IPS DF 6.9 (cell line): ENCODE measurements at places on chromosomes 5 and 9.

DNA sequence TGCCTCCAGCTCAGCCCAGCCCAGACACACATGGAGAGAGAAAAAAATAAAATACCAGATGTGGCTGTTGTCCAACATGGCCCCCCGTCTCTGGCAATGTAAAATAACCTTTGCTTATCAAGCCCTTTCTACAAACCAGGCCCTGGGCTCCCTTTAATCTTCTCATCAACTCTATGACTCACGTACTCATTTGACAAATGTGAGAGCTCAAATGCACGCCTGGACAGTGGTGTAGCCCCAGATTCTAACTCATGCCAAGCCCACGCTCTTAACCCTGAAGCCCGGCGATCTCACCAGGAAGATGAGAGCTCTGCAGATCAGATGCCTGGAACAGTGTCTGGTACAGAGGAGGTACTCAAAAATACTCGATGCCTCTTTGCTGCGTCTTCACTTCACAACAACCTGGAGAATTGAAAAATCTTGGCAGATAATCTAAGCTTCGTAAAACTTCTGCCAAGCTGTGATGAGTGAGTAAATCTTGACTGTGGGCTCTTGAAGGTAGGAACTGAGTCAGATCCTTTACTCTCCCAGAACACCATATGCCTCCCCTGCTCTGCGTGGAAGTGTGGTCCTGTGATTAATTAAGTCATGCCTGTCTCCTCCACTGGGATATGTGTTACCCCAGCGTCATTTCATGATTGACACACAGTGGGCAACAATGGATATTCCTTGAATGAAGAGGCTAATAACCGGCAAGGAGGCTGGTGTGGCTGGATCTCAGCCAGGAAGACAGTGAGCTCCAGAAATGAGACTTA, 102.0 kb upstream of the FSTL4 start:
- DNase-seq = no peak

DNA sequence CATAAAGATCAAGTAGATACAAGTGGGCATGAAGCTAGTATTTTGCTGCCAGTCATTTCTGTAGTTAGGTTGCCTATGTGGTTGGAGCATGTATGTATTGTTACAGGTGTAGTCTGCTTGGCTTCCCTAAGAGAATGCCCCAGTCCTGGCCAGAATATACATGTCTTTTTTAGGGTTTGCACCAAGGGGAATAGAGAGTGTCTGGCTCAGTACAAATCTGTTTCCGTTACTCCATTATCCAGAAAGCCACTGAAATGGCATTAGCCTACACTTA, 23.2 kb downstream of the TGFBR1 start:
- DNase-seq = no peak

DNA sequence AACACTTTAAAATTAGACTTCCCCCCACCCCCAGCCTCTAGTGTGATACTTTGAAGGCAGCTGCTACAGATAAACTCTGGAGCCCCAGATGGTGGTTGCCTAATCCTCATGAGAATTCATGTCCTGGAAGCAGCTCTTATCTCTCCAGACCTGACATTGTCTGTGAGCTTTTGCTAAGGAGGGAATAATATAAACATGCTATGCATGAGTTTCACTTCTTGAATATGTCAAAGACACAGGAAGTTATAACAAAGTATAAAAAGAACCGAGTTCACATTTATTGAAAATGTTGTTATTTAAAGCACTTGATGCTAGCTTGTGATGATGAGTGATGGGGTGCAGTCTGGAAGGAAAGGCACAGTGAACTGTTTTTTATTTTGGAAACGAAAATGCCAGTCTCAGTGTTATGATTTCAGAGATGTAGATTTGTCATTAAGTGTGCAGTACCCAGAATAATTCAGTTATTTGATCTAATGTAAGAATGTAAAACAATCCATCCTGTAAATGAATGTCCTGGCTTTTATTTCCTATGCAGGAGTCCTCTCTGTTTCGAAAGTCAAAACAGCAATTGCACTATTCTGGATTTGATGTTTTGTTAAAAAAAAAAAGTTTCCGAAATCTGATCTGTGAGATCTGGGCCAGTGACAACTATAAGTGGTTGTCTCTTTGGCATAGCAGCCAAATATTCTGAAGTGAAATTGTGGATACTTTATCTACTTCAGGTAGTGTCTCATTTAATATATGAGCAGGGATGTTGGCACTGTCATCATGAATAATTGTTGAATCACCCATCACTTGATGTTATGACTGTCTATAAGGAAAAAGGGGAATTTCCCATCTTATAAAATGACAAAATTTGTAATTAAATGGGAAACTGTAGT, 77.0 kb downstream of the ZCCHC7 start:
- DNase-seq = no peak

DNA sequence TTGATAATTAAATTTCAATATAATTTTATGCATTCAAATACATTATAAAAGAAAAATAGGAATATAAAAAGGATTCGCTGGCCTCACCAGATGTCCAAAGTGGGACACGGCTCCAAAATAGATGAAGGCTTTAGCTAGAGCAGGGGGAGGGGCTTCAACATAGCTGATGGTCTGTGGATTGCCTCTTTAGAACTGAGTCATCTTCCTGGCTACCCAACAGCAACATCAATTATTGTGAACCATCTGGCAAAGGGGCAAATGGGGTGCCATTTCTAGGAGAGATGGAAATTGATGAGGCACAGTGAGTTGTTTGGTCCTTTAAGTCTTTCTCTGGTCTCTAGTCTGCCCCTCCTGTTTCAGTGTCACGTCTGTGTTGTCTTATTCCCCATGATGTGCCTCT, 44.2 kb upstream of the CD180 start:
- DNase-seq = no peak

DNA sequence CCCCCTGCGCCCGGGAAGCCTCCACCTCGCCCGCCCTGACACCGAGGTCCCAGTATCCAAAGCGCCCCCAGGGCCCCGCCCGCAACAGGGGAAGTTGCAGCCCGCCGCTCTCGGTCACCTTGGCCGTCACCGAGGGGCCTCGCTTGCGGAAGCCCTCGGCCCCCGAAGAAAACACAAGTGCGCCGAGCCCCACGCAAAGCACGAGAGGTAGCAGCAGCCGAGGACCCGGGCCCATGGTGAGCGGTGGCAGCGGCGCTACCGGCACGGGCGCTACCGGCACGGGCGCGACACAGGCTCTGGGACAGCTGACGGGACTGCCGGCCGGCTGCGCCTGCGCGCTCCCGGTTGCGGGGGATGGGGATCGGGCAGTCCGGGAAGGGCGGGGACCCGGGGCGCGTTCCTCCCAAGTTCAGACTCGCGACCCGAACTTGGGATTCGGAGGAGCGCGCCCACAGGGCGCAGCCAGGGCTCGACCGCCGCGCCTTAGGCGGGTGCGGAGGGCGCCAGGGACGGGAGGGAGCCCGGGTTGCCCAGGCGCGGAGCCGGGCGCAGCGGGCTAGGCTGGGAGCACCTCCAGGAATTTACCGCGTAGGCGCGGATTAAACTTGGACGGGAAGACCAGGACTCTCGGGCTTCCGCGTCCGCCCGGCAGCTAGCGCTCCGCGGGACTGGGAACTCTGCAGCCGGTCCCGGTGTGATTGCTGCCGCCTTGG, at the start of gene PPIC:
TSS of gene PPIC (minus strand) at position 335 of the 713 bp plus-strand sequence. CDS start at position 235, 100 bp downstream.
- DNase-seq = no peak

GRCh38 chr5:91224456-91224855, 158.7 kb downstream of the ARRDC3 start:
- DNase-seq = no peak

DNA sequence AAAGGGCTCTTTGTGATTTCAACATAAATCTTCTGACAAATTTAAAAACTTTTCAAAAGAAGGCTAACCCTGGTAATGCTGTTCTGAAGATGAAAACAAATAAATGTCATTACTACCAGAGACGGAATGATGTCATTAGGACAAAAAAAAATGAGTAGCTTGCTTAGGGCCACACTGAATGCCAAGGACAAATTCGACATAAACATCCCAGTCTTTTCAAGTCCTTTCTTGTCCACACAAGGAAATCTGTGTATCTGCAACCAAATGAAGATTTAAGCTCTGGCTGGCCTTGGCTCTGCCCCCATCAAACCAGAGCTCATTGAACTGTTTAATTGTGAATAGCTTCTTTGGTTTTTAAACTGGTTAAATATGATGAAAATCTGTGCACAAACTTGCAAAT, 592.7 kb downstream of the TLE1 start:
- DNase-seq = no peak

DNA sequence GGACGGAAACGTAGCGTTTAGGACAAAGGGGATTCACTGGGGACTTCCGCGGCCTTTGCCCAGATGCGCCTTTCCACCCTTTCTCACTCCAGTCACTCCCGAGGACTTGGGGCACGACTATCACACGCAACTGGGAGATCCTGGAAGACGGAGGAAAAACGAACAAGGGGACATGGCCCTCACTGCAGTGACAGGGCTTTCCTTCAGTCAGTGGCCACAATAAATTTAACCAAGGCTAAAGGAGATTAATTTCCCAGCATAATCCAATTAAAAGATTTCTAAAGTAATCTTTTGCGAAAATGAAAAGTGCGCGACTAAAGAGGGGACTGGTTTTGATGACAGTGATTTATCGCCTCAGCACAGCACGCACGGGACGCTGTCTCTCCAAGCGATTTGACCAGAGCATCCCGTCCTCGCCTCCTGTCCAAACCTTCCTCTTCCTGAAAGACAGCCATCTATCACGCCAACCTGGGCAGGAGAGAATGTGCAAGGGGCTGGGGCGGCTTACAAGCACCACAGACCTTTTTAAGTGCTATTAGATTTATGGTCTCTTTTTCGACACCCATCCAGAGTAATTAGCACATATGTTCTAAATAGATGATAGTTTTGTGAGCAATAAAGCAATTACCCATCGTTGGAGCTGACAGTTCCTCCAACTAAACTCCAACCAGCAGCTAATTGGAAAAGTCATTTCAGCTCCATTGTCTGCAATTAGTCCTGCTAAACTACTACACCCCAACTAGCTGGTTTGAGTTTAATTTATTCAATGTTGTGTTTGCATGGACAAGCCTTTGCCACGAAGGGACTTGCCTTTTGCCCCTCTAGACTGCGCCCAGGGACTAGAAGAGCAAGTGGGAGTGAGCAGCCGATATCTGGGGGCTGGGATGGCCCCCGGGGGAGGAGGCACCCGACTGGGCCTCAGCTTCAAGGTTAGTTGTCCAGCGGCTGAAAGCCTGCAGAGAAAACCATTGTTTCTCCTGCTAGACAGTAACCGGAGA, 7.4 kb downstream of the NR2F1-AS1 start:
- no peak for DNase-seq

GRCh38 chr5:107067395-107067794, 603.3 kb downstream of the EFNA5 start:
- DNase-seq = peak; percentile 4

GRCh38 chr5:54703133-54703532, 185.6 kb downstream of the SNX18 start:
- DNase-seq = no peak

DNA sequence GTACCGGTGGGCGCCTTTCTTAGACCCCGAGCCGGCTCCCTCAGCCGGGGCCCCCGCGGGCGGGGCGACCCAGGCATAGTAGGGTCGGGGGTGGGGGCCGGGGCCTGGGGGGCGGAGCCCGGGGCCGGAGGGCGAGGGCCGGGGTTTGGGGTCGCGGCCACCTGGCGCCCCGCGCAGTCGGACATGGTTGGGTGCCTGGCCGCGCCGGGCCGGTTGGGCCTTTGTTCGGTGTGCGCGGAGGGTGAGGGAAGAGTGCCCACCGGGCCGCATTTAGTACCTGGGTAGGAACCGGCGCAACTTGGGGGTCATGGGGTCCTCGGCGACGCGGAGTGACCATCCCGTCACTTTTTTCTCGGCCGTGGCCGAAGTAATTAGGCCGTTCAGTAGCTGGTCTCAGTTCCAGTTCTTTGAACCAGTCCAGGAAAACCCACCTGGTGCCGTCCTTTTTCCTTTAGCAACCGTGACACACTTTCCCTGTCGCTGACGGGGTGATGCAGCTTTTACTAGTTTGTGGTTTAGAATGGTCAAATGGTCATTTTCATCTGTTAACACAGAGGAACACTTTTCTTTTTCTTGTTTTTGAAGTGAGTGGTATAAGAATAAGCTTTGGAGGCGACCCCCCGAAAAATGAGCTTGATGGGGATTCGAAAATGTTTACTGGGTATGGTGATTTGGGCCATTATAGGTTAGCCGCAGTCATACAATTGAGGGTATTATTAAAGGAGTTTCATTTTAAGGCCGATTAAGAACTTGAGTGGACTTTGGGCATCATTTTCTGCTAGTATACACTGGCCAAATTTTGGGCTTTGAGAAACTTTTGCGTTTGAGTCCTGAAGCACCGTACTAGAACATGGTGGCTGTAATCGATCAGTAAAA, 589 bp downstream of the CKS2 start:
- DNase-seq = no peak

DNA sequence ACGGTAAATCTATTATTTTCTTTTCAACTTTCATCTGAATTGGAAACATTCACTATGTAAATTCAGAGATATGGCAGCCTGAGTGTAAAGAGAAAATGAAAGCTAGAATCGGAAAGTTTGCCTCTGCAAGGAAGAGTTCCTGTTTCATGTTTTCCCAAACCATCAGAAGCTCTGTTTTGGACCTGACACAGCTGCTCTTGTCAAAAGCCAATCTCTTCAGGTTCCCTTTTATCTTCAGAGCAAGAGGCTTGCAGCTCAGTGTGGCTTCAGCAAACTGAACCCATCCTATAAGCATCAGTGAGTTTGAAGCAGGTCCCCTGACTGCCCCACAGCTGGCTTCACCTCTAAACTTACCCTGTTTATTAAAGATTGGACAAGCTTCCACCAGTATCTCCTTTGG, 1099.7 kb downstream of the DTWD2 start:
- DNase-seq = no peak

GRCh38 chr5:132024117-132024435, 12.6 kb upstream of the ACSL6 start:
- DNase-seq = no peak

GRCh38 chr5:140480310-140481014, 67.0 kb upstream of the EIF4EBP3 start:
- no peak for DNase-seq

DNA sequence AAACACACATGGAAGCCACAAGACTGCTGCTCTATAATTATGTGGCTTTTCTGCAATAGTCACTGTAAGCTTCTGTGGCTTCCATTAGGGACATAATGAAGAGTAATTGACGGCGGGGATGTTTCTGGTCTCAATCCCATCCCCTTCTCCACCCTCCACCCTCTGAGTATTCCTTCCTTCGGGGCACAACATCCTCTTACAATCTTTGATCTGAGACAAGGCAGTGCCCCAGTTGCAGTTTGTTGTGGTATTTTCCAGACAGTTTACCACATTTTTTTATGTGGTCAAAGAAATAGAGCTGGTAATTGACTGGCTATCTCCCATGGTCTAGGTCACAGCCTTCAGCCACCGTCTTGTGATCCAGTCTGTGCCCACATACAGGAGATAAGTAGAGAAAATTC, 277.7 kb downstream of the NR2F1-AS1 start:
- no peak for DNase-seq

GRCh38 chr9:134294153-134295071, 31.8 kb upstream of the RXRA start:
- no peak for DNase-seq

- DNase-seq = no peak
These were observed 113.8 kb upstream of the ANKRD55 start for GRCh38 chr5:56346741-56347535.

GRCh38 chr9:89441655-89441970, 56.3 kb downstream of the SEMA4D start:
- no peak for DNase-seq

GRCh38 chr5:11851416-11851815, 52.8 kb downstream of the CTNND2 start:
- DNase-seq = no peak

- DNase-seq = no peak
These were observed 394.5 kb downstream of the ARHGEF28 start for GRCh38 chr5:74020503-74020902.

- DNase-seq = no peak
These were observed 7.7 kb upstream of the DPM2 start for GRCh38 chr9:127945338-127945737.

- DNase-seq = no peak
These were observed 35.9 kb downstream of the STOM start for GRCh38 chr9:121333950-121334773.
